ENCODE measurements at places on chromosomes 3 and 15.

GRCh38 chr3:59553076-59553475 is 503.3 kb upstream of the CFAP20DC start:
- DNase-seq: no peak

GRCh38 chr3:64152086-64152485 is 73.2 kb downstream of the PRICKLE2 start:
- peak; percentile 49 for DNase-seq

- no peak for DNase-seq
These were observed 126.5 kb upstream of the THBS1 start for GRCh38 chr15:39454189-39454986.

DNA sequence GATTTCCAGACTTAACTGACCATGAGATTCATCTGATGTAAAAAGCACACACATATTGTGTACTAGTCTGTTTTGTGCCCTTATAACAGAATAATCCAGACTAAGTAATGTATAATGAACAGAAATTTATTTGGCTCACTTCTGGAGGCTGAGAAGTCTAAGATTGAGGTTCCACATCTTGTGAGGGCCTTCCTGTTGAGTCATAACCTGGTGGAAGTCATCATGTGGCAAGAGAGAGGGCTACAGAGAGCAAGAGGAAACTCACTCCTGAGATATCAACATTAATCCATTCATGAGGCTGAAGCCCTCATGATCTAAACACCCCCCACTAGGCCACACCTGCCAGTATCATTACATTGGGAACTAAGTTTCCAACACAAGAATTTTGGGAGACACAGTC is 977.6 kb downstream of the MCTP2 start:
- DNase-seq: peak; percentile 9

- peak; percentile 95 for DNase-seq
These were observed 6.6 kb downstream of the TIPARP start for GRCh38 chr3:156681002-156681401.

DNA sequence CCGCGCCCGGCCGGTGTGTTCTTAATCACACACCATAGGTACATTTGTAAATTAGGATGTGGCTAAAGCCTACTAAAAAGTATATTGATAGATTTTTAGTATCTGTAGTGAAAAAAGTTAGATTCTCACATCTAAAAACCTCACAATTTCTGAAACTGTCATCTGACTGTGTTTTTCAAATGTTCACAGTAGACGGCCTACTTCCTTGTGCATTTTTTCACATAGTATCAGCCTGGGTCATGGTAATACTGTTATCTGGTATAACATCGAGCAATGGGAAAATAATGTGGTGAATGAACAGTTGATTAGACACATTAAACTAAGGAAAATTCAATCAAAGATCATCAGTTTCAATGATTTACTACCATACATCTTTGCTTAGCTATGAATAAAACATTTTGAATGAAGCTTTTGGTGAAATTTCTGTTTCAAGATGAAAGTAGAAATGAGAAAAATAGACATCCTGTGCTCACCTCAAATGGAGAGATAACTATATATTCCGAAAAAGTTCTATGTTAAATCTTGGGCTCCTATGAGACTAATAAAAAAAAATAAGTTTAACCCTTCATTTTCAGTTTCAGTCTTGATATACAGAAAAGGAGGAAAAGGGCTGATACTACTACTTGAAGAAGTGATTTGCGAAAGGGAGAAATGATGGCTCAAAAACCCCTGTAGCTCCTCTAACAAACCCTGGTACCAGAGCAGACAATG is 262.7 kb downstream of the ZBTB20 start:
- DNase-seq: no peak

DNA sequence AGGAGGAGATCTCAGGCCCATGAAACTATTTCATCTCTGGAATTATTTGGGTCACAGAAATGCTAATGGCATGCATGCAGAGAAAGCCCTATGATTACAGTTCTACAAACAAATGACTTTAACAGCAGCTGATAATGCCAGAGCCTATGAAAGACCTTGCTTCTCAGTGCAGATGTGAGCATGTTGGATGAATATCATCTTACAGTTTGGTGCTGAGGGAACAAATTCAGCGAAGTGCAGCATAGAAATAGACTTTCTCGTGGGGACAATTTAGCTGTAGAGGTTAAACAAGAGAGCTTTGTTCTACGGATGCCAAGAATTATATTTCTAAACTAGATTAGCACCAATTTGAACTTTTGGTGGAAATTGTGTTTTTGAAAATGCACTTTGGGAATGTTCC is 27.7 kb downstream of the PTX3 start:
- DNase-seq: peak; percentile 60

DNA sequence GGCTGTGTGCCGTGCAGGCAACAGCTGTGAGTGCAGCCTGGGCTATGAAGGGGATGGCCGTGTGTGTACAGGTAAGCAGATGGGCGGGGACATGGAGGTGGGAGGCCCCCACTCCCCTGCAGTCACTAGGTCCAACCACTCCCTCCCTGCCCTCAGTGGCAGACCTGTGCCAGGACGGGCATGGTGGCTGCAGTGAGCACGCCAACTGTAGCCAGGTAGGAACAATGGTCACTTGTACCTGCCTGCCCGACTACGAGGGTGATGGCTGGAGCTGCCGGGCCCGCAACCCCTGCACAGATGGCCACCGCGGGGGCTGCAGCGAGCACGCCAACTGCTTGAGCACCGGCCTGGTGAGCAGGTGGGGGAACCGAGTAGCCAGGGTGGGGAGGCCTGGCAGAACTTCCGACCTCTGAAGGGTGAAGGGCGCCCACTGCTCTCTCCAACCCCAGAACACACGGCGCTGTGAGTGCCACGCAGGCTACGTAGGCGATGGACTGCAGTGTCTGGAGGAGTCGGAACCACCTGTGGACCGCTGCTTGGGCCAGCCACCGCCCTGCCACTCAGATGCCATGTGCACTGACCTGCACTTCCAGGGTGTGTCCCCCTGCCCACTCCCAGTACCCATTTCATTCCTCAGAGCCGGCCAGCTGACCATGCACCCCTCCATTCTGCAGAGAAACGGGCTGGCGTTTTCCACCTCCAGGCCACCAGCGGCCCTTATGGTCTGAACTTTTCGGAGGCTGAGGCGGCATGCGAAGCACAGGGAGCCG is 11.6 kb downstream of the NT5DC2 start:
- no peak for DNase-seq

DNA sequence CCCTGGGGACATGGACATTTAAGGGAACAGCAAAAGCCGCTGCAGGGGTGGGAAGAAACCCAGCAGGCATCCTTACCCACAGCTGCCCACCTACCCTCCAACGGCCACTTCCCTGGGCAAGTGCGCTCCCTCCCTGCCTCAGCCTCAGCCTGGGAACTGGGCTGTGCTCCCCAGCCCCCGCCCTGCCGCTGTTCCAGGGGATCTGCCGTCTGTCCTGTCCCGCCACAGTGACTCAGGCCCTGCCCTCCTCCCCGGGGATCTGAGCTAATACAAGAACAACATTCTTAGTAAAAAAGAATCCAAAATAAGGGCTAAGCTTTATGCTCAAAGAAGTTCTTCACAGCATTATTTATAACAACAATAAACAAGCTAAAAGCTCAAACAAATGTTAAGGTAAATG is 7.4 kb upstream of the IQSEC1 start:
- DNase-seq: peak; percentile 51

DNA sequence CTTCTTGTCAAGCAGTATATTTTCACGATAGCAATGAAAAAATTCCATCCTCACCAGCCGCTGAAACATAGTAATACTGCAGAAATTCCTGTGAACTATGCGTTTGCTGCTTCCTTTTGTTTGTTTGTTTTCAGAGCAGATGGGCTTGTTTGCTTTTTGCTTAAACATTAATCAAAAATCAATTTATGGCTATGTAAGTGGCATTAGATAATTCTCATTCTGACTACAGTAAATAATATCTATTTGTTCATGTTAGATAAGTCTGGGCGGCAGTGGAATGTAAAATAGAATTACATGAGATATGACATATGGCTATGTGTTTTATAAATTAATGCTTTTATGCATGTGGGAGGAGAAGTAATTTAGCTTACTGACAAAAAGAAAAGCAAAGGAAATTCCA is 163.7 kb downstream of the PGPEP1L start:
- DNase-seq: no peak

DNA sequence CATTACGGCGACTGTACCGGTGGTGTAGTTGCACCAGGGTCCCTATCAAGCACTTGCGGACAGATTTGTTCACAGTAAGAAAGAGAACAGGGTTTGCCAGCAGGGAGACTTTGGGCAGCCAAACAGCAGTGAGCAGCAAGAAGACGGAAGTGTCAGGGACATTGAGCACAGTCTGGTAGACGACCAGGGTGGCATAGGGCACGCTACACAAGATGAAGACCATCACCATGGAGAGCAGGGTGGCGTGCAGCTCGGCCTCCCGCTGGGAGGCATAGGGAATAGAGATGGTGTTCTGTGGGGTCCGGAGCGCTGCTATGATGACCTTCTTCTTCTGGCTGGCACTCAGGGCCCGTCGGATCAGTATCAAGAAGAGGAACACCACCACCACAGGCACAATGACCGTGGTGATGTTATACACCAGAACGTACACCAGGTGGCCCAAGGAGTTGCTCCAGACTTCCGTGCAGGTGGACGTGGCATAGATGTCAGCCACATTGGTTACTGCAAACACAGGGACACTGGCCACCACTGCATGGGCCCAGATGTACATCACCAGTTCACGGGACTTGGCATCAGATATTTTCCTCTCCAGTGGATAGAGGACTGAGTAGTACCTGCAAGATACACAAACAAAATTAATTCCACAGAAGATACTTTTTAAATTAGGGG is 19.1 kb upstream of the FSIP1 start:
- DNase-seq: no peak

DNA sequence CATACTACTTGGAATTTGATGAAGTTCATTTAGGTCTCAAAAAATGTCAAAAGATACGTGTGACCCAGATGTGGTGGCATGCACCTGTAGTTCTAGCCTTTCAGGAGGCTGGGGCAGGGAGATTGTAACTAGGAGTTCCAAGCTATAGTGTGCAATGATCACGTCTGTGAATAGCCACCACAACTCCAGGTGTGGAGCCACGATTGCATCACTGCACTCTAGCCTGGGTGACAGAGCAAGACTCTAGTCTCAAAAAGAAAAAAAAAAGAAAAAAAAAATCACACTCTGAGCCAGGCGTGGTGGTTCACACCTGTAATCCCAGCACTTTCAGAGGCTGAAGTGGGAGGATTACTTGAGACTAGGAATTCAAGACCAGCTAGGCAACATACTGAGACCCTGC is 14.2 kb downstream of the MAP4 start:
- no peak for DNase-seq

DNA sequence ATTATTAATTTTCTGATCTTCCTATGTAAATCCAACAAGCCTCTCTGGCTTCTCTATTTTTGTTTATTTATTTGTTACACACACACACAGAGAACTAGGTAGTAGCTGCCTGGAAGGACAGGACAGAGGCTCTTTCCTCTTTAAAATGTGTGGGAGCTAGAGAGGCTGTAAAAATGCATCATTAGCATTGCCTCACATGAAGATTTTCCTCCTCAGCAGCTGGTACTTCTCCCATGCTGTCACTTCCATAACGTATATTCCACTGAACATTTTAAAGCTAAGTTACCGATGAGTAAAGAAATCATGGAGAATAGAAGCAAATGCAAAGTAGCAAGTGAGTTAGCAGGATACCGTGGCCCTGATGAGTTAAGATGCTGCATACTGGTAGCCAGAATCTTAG is 63.9 kb downstream of the IMPG2 start:
- no peak for DNase-seq

DNA sequence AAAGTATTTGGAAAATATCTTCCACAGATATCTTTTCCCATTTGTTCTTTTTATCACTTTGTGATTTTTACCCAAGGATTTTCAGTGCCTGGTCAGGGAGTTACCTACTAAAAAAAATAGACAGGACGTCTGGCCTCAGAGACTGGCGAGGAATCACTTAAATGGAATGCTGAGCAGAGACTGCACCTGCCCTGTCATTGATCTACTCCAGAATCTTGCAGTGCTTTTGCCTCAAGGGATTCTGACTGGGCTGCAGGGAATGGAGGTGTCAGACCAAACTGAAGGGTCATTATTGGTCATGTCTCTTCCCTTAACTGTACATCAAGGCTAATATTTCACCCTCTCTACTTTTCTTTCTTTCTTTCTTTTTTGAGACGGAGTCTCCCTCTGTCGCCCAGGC is 12.1 kb upstream of the RYR3 start:
- DNase-seq: no peak

DNA sequence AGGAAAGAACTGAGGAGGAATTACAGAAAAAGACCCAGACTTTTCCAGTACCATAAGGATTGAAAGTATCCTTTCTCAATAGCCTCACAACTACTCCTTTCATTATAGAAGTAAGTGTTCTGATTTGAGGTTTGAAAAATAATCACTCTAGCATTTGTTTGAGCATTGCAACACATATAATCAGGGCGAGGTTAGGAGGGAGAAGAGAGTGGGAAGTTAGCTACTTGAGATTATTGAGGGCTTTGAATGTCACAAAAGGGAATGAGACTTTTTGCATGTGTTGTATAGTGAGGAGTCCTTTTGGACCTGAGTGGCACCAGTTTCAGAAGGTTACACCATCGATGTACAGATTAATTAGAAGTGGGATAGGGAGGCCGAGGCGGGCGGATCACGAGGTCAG is 65.2 kb upstream of the TNIK start:
- no peak for DNase-seq

Data from brain microvascular endothelial cell (primary cell).